ENCODE measurements at places on chromosomes 12 and 14.

DNA sequence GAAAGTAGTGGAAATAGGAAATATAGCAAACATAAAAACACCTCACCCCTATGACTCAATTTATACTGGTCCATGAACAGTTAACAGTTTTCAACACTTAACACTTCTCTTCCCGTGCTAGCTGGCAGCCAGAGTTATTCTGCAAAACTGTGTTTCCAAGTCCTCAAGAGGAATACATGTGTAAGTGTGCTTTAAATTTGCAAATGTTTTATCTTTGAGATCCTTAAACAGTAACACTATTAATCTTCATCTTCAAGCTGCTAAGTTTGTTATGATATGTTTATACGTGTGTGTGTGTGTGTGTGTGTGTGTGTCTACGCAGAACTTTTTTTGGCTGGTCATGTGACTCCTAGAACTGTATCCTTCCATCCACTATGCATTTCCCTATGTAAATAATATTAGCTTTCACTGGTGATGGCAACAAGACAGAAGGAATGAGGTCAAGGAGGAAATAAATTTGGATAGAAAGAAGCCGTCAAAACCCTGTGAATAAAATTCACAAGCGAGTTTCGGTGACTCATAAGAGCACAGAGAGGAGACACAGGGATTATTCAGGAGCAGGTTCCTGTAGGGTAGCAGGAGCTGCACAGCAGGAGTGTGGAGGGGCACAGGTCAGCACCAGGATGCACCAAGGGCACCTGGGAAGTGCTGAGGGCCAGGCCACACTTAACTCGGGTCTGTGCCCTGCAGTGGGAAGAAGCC, 105.9 kb upstream of the ETV6 start:
- no peak for DNase-seq

- DNase-seq: no peak
Observed at GRCh38 chr12:90085494-90086274, 377.0 kb upstream of the ATP2B1 start.

DNA sequence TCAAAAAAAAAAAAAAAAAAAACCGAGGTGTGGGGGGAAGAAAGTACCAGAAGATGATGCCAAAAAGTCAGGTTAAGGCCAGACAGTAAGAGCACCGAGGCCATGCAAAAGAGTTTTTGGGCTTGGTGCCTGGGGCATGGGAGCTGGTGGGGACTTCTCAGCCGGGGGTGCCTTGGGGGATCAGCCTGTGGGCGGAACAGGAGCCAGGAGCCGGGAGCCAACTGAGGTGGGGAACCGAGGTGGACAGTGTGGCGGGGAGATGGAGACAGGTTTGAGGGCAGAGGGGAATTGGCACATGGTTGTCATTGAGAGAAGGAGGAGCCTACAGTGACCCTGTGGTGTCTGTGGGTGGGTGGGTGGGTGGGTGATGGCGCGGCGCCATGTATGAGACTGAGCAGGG, 33.2 kb downstream of the TSPAN11 start:
- DNase-seq: no peak

DNA sequence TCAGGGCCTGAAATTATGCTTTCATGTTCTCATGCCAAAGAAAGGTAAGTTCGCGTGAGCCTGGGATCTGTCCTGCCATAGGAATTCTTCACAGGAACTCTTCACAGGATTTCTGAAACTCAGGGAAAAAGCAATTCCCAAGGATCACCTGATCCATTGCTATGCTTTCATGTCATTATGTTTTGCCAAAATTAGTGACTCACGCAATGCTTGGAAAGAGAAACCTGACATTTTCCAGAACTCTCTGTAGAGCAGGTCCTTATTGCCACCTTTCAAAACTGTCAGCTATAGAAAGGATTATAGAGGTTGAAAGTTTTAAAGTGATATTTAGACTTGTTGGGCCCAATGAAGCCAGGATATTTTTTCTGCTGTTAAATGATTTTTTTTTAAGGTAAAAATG, 6.3 kb upstream of the KCNJ8 start:
- DNase-seq: no peak

- no peak for DNase-seq
Observed at GRCh38 chr14:66315548-66315947, 170.6 kb upstream of the CCDC196 start.

- no peak for DNase-seq
Observed at GRCh38 chr14:88835661-88836060, 11.2 kb downstream of the TTC8 start.

DNA sequence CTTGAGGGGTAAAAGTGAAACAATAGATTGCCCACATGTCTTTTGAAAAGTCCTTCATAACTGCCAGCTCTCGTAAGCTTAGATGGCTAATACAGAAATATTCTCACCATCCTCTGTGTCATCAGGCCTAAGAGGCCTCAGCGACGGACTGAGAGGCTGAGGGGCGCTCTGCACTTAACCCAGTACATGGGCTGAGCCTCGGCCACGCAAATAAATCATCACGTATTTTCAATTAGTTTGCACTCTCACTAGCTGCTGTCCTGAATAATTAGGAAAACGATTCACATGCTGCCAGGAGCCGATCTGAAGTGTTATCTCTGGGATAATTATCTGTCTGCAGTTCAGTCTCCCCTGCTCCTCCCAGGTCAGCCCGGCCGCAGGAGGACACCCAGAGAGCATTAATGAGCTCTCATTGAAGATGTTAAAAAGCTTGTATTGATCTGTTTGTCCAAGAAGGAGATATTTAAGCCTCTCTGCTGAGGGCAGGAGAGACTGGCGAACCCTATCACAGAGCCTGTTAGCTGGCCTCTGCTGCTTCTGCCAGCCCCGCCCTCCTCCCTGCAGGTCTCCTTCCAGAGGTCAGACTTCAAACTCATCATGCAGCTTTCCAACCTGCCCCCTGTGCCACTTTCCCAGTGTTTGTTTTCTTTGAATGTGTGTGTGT, 1051.3 kb downstream of the VRK1 start:
- DNase-seq: no peak

Data from Peyer's patch (tissue), 4 donors.